ENCODE measurements at places on chromosomes 12 and 14.

DNA sequence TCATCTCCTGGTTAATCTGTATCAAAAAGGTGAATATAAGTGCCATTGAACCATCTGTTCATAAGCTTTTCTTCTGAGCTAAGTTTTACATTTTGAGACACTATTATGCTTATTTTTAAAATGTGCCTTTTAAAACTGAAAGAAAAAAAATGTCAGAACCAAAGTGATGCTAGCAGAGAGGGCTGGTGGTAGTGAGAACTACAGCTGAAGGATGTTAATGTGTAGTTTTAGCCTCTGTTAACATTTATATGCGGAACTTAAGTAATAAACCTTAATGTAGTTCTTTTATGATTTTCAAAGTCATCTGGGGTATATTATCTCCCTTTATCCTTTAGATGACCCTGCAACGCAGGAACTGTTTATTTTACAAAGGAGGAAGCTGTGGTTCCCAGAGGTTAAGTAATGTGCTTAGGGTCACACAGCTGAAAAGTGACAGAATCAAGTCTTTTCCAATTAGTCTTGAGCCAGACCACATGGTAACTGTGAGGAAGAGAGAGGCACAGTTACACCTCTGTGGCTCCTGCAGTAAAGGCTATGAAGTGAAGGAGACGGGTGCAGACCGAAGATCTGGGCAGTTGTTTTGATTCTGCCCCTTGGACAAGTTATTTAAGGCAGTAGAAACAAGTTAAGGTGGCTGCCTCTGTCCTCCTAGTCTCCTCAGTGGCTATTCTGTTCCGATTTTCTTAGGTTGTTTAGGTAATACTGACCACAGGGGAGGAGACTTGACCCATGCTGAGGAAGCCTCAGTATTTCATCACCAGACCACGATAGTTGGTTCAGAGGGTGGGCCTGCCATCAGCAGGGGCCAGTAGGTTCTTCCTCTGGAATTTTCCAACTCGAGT, 23.9 kb downstream of the GNG2 start:
- DNase-seq, result no peak

DNA sequence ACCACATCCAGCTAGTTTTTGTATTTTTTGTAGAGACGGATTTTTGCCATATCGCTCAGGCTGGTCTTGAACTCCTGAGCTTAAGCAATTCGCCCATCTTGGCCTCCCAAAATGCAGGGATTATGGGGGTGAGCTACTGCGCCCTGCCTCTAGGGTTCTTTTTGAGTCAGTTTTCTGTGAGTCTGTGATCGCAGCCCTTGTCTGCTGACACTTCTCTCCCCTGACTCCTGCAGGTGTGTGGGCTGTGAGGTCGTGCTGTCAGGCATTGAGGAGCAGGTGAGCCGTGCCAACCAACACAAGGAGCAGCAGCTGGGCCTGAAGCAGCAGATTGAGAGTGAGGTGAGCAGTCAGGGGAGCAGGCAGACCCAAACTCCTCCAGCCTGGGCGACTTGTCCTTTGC, 6.3 kb downstream of the COPS7A start:
- DNase-seq, result no peak

DNA sequence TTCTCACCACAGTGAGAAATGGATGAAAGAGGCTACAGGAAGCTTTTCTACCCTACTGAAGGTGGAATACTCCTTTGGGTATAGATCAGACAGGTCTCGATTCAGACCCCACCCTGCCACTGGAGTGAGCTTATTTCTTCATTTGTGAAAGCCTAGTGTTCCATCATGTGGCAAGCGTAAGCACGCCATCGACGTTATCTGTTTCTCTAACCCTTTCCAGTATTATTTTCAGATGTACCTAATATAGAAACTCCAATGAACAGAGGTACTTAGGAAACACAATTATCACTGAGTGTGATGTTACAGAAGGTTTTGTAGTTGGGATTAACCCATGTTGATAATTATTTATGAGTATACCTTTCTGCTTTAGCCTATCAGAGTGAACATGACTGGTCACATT, 12.4 kb downstream of the PEBP1 start:
- no peak for DNase-seq

GRCh38 chr12:18813753-18814152, 75.8 kb downstream of the CAPZA3 start:
- no peak for DNase-seq

DNA sequence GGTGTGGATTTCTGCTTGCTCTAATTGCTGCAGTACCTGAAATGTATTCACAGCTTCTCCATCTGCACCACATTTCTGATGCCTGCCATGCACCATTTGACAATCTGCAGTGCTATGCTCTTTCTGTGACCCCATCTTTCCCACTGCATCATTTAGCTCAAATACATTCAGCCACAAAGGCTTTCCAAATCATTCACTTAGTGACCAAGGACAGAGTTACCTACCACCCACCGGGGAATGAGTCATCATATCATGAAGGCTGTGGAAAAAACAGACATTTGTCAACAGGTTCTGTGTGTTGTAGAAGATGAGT, 465.5 kb upstream of the ATP2B1 start:
- DNase-seq, result no peak

DNA sequence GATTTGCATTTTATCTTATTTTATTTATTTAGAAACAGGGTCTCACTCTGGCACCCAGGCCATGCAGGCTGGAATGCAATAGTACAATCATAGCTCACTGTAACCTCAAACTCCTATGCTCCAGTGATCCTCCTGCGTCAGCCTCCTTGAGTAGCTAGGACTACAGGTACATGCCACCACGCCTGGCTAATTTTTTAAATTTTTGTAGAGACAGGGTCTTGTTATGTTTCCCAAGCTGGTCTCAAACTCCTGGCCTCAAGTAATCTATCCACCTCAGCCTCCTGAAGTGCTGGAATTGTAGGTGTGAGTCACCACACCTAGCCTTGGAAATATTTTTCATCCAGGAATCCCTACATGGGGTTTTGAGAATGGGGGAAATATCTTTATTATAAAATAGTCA, 84.6 kb downstream of the MAPKAPK5 start:
- no peak for DNase-seq

GRCh38 chr14:70776197-70776596, 33.1 kb downstream of the MAP3K9 start:
- no peak for DNase-seq

GRCh38 chr12:26831951-26832821, 808 bp downstream of the ITPR2 start:
- peak; percentile 38 for DNase-seq

DNA sequence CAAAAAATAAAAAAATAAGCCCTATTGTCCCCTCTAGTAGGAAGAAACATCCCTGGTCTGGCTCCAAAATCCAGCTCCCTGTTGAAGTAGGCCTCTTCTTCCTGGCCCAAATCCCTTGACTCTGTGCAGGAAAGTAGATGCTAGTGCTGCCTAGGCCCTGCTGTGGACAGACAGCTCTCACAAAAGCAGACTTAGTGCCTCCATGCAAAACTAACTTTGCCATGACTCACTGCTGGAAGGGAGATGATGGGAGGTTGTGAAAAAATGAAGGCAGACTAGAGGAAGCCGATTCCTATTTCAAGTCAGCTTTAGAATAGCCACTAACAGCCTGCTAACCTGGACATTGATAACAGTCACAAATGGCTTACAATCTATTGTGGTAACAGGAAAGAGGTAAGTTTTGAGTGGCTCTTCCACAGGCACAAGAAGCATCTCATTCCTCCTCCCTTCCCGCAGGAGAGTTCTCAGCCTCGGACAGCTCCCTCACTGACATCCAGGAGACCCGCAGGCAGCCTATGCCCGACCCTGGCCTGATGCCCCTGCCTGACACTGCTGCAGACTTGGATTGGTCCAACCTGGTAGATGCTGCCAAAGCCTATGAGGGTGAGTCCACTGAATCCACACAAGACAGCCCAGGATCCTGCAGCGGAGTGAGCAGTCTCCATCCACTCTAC, 198.9 kb upstream of the RGS6 start:
- DNase-seq, result no peak

DNA sequence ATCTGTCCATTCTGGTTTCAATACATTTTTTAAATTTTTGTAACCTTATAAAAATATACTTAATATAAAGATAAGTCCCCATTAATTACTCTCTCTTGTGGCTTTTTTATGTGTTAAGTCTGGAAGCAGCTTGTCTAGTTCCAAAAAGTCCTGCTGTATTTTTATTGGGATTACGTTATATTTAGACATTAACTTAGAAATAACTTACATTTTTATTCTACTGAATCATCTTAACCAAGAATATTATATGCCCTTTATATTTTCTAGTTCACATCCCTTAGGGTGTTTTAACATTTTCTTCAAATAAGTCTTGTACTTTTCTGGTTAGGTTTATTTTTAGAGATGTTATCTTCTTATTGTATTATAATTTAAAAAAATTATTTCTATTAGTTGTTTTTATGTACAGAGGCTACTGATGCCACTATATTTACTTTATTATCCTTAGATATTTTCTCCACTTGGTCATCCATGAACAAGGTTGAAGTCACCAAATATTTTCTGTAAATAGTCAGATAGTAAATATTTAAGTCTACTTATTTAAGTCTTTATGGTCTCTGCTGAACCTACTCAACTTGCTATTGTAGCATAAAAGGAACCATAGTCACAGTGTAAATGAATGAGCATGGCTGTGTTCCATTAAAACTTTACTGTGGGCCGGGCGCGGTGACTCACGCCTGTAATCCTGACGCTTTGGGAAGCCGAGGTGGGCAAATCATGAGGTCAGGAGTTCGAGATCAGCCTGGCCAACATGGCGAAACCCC, 132.4 kb upstream of the NEDD1 start:
- DNase-seq, result no peak

DNA sequence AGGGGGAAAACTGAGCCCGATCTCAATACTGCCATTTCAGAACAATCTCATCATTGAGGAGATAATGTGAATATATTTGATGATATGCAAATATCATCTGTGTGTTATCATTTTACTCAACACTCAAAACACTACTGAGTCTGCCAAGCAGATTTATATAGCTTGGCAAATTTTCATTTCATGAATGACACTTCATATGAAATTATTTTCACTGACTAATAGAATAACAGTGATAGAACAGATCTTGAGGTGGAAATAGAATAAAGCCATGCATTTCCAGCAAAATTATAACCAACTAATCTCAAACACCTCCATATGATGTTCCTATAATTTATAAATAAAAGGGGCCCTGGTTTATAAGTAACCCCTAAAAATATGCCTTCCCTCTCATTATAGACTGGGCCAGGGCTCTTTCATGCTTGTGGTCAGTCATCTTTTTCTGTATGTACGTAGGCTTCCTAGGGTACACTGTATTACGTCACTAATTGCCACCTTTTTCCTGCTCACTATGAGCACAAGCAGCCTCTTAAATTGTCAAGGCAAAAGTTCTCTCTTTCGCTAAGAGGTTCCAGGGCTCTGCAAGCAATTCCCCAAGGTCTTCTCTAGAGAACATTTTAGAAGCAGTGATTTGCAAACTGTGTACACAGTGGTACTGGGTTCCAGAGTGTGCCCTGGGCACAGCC, 197.1 kb upstream of the FOXN3 start:
- DNase-seq, result no peak

GRCh38 chr12:104669851-104670337, 213.1 kb downstream of the CHST11 start:
- DNase-seq, result no peak

- DNase-seq, result no peak
These were observed 37.6 kb downstream of the SINHCAF start for GRCh38 chr12:31288381-31288780.

DNA sequence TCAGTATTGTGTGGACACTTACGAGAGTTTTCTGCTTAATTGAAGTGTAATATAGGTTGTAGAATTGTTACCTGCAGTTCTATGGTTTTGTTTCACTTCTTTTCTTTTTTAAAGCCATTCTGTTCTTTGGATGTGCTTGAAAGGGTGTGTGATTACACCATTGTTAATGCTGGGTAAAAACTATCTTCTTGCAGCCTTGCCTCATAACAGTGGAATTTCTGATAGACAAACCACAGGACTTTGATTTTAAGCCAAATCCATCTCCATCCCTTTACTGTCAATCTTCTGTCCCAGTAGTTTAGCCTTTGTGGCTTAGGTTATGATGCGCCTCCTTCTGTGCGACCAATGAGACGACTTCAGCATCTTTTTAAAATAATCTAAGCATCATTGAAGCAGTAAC, 182.3 kb downstream of the PELI2 start:
- no peak for DNase-seq

- no peak for DNase-seq
These were observed 194.2 kb downstream of the ADGRD1 start for GRCh38 chr12:131147894-131148293.

DNA sequence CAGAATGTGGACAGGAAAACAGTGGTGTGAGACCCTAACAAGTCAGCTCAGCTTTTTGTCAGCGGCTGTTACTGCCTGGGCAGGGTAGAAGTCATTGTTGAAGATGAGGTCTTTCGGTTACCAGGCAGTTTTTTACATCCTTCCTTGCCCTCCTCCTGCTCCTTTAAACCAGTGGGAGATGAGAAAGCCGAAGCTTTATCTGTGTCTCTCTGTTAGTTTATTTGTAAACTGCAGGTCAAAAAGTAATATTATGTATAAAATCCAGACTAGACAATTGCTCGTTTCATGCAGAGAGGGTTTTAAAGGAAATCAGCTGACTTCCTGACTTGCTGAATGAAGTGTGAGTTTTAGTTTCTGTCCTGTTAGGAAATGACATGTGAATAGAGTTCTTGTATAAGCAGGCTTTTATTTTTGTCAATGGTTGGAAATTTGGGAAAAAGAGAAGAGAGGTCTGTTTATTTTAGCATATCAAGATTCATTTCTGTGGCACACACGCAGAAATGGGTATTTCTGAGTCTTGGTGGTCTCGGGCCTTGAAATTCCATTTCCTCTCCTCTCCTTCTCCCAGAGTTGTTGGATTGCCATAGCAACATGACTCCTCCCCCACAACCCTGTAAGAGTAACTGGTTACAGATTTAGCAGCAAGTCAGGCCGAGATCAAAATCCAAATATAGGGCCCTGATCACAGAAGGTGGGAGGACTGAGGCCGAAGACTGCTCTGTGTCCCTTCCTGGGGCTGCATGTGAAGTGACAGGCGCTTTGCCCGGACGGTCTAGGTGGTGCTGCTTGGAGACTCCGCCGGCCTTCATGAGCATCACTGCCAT, 60.8 kb downstream of the SAMD4A start:
- peak; percentile 39 for DNase-seq

DNA sequence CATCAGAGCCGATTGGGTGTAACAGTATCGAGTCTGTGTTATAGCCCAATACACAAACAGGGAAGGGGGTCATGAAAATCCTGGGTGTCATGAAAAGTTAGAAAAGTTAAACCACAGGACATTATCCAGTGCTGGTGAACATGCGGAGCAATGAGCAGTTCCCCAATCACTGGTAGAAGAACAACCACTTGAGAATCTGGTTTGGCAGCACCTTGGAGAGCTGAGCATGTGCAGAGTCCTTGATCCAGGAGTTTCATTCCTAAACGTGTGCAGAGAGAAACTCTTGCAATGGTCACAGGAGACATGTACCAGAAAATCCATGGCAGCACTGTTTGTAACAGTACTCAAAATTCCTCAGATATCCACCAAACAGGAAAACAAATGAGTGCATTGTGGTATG, 23.0 kb upstream of the JDP2 start:
- DNase-seq, result no peak

GRCh38 chr14:99380402-99380801, 100.3 kb downstream of the SETD3 start:
- DNase-seq, result no peak

GRCh38 chr14:43898687-43899086, 608.4 kb downstream of the FSCB start:
- DNase-seq, result no peak
